IPS-NIHi11 (cell line): ENCODE measurements at places on chromosomes 16 and 17.
A peak's percentile ranks its signal among the peaks of the same experiment; 100 is the strongest.

DNA sequence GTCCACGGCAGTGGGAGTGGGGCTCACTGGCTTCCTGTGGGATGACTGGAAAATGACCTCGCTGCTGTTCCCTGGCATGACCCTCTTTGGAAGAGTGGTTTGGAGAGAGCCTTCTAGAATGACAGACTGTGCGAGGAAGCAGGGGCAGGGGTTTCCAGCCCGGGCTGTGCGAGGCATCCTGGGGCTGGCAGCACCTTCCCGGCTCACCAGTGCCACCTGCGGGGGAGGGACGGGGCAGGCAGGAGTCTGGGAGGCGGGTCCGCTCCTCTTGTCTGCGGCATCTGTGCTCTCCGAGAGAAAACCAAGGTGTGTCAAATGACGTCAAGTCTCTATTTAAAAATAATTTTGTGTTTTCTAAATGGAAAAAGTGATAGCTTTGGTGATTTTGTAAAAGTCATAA, 7.8 kb upstream of the RNF213 start:
- DNase-seq = peak; percentile 89

GRCh38 chr17:14590459-14591250, 289.8 kb downstream of the HS3ST3B1 start:
- DNase-seq = no peak

DNA sequence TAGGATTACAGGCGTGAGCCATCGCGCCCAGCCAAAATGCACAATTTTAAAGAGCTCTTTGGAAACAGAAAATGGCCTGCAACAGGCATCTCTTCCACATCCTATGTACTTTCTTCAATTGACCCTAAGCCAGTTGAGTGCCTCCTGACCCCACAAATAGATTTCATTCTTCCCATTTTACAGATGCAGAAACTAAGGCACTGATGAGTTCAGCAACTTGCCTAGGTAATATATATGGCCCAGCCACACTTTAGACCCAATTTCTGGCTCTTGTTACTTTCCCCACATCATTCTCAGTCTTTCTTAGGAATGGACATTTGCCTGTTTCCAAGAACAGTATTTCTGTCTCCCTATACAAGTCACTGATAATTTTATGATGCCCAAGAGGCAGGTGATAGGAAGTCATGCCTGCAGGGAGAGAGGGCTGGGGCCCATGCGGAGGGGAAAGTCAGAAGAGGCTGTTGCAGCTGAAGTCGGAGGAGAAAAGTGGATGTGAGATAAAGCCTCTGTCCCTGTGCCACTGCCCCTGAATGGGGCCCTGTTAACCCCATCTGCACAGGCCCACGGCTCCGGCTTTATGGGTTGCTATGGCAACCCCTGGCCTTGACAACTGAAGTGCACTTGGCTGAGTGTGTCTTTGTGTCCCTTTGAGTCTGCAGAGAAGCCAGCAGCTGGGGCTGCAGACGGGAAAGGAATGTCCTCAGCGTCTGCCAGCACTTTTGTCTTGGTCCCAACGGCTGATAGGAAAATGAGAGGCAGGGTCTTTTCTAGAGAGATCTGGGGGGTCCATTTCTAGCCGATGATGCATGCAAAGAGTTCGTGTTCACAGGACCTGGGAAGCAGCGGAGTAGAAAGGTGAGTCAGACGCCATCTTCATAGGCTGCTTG, 45.9 kb downstream of the ABAT start:
- DNase-seq = peak; percentile 77

DNA sequence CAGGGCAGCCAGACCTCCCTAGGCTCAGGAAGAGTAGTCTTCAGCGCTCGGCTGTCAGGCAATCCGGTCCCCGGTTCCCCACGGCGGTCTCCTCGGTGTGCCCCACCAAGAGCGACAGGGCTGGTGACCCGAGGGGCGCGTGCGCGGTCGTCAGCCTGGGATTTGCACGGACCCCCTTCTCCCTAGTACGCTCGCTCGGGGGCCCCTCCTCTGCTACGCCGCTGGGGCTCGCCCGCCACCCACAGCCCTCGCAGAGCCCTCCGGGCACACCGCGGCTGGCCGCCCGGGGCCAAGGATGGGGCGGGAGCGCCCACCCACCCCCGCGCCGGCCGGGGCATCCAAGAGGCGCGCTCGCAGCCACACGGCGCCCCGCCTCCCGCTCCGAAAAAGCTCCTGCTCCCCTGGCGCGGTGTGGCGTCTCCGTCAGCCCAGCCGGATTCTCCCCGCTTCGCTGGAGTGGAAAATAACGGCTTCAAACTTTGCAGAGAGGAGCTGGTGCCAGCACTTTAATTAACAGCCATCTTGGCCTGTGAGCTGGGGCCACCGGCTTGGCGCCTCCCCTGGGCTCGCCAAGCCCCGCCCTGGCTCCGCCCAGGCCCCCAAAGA, 2.1 kb upstream of the C1QL1 start:
- peak; percentile 69 for DNase-seq

DNA sequence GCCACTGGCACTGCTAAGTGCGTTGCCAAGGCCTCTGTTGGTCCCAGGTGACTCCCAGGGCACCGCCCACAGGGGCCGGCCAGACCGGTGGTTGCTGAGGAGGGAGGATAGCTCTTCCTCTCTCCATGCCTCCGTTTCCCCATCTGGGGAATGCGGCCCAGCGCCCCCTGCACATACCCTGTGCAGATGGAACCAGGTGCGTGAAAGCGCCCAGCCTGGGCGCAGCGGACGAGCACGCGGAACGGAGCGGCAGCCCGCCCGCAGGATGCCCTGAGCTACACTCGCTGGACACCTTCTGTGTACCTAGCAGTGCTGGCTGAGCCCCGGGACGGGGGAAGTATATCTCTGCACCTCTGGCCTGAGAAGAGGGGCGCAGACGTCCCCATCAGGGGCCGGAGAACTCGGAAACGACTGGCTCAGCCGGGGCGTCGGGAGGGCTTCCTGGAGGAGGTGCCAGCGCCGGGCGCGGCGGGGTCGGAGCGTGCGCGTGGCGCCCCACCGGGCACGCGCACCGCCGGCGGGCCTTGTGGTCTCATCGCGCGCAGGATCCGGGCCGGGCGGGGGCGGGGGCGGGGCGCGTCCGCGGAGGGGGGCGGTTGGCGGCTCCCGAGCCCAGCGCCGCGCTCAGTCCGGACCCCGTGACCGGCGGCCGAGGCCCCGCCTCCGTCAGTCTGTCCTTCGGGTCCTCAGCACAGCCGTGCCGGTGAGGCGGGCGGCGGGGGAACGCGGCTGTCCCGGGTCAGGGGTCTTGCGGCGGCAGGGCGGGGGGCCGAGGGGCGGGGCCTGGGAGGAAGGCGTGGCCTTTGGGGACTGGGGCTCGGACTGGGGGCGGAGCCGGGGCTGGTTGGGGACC, at the start of the genes CCDC78 and HAGHL:
TSS of gene CCDC78 (minus strand) at position 6 of the 853 bp plus-strand sequence. CDS start 76 bp downstream, outside the sequence.
TSS of gene HAGHL (plus strand) at position 669 of the 853 bp plus-strand sequence. CDS start 404 bp downstream, outside the sequence.
- peak; percentile 87 for DNase-seq

DNA sequence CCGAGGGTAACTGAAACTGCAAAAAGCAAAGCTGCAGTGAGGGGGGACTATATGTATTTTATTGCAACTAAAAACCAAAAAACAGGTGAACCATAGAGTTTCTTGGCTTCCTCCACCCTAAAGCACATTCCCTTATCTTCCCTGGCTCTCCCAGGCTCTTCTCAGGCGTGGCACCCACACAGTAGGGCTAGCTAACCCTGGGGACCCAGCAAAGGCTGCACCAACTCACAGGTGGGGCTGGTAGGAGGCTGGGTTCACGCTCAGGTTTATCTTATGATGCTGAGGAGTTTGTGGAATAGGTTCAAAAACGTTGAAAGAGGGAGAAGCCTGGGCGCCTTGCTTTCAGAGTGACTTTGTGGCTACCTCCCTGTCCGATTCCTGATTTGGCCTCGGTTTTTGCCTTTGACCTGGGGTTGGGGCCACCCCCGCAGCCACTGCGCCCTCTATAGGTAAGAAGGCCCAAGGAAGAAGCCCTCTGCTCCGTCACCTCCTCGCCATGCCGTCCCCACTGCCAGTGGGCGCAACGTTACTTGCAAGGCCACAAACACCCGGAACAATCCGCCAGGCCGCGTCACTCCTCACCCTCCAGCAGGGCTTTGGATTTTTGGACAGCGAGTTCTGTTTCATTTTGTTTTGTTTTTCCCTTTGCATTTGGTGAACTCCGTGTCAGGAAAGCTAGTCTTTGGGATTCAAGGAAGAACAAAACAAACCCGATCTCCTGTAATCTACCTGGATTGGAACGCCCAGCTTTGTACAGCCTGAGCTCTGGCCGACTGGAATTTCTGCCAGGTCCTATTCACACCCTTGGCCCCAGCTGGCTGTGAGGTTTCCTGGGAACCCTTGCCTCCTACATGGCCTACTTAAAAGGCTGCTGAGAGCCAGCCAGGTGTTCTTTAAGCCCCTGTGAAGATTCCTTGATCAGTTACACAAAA, 60.8 kb downstream of the TBC1D16 start:
- DNase-seq = peak; percentile 71

DNA sequence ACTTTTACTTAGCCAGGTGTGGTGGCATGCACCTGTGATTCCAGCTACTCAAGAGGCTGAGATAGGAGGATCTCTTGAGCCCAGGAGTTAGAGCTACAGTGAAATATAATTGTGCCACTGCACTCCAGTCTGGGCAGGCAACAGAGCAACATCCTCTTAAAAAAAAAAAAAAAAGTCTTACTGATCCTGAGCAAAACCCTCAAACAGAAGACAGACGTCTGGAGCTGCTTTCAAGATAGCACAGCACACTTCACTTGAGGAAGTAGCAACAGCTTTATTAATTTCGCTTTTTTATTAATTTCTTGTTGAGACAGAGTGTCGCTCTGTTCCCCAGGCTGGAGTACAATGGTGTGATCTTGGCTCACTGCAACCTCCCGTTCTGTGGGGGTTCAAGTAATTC, 10.2 kb upstream of the GGA2 start:
- DNase-seq = no peak

- no peak for DNase-seq
These were observed 102.1 kb upstream of the SIAH1 start for GRCh38 chr16:48487287-48487686.

DNA sequence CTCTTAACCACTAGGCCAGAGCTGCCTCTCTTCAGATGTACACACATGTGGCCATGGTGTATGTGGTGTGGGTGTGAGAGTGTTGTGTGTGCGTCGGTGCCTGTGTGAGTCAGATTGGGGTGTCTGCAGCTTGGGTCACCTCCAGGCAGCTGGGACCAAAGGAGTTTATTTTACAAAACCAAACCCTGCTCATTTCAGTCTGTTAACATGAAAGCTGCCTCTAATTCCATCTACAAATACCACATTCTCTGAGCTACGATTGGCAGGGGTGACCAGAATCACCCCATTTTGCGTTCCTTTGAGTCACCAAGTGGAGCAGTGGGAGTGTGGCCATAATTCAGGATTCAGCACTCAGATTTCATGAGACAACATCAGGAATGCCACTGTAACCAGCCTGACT, 105.3 kb downstream of the IRX5 start:
- DNase-seq = no peak

DNA sequence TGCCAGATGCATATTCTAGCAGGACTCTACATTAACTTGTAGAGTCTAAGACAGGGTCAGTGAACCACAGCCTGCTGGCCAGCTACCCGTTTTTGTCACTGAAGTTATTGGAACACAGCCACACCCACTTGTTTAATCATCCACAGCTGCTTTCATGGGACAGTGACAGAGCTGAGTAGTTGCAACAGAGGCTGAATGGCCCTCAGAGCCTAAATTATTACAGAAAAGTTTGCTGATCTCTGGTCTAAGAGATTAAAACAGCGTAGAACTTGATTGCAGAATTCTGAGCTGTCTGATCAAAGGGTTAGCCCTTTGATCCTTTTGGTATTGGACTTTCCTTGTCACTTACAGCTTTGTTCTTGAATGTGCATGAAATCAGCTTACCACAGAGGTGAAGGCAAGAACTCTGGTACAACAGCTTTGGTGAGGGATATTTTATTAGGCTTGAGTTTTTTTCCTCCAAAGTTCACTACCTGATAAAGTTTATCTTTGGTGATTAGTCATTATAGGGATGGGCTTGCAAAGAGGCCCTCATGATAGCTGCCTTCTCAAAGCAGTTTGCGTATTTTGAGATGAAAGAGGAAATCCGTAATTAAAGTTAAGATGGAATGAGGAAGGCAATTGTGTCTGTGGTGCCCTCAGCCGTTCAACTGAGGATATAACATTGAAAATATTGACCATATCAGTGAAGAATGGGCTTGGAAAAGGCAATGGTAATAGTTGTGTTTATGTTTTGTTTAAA, 23.6 kb downstream of the ALDH3A2 start:
- no peak for DNase-seq

GRCh38 chr17:75181608-75182318, 996 bp downstream of the SUMO2 start:
- DNase-seq = no peak

DNA sequence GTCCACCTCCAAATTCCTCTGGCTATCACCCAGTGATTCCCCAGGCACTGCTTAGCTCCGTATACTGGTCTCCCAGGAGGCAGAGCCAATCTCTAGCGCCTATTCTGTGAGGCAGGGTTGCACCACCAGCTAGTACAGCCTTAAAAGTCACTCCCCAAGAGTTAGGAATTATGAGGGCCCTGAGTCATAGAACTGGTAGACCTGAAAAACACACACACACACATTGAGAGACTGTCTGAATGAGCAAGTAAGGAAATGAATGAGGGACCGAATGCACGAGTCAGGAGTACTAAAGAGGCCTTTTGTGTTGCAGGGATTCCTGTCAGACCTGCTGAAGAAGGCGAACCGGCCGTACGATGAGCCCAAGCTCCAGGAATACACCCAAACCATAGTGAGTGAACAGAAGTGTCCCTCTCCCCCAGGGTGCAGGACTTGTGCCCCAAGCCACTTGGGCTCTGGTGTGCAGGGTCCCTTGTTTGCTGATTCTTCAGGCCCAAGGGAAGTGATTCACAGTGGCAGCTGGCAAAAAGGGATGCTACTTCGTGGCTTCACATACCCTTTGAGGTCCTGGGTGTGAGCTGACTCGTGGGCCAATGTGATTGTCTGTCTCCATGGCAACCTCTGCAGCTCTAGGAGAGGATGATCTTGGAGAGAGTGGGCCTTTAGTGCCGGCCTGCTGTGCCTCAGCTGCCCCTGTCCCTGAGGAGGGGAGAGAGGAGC, 24.7 kb downstream of the CALB2 start:
- DNase-seq = peak; percentile 34

GRCh38 chr16:22386976-22387375, 12.6 kb upstream of the CDR2 start:
- DNase-seq = no peak

GRCh38 chr16:69941251-69942098, 9.7 kb upstream of the CLEC18A start:
- DNase-seq = no peak

- no peak for DNase-seq
These were observed 8.6 kb downstream of the ALDH3A1 start for GRCh38 chr17:19739241-19740201.
